ENCODE measurements at places on chromosomes 1 and 21.

DNA sequence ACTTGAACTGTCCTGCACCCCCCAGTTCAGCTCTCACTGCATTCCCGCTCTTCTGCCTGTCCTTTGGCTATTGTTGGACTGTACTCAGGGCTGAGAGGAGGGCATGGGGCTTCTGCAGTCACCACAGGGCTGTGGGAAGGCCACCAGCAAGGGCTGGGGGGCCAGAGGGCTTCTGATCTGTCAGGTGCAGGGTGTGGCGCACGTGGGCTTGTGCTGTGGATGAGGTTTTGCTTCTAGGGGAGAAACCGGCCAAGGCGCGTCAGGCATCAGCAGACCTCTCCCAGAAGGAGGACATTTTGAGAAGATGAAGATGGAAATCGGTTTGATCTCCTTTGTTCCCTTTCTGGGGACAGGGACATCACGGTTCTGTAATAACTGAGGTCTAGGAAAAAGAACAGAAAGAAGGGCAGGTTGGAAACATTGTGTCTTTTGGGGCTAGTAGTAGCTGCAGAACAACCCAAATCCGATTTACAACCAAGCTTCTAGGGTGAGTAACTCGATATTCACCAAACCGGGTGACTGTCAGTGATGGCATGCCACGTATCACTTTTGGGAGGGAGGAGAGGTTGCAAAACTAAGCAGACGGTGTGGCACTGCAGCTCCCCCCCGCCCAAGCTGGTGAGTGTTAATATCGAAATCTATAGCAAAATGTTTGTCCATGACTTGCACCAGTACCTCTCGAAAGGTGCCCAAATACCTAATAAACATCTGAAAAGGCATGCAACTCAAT lies 40.9 kb downstream of the AGPAT3 start:
- DNase-seq: no peak

- DNase-seq: no peak
These were observed 40.8 kb downstream of the RTCA start for GRCh38 chr1:100306735-100307313.

DNA sequence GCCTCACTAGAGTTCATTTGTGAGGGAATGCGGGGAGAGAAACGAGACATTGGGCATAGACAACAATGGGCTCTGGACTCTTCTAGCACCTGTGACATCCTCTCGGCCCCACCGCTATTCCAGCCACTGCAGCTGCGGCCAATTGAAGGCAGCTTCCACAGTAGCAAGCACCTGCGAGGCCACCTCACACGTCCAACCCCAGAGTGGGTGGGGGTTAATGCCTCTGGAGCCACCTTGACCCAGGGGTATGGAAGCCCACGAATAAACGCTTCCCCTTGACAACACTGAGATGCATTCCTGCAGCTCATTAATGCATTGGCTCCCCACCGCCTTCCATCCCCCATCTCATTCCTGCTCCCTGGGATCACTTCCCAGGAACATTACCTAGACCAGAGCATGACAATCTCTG lies 104.4 kb downstream of the GLIS1 start:
- no peak for DNase-seq

- no peak for DNase-seq
These were observed 1.8 kb downstream of the SWT1 start for GRCh38 chr1:185158800-185159199.

DNA sequence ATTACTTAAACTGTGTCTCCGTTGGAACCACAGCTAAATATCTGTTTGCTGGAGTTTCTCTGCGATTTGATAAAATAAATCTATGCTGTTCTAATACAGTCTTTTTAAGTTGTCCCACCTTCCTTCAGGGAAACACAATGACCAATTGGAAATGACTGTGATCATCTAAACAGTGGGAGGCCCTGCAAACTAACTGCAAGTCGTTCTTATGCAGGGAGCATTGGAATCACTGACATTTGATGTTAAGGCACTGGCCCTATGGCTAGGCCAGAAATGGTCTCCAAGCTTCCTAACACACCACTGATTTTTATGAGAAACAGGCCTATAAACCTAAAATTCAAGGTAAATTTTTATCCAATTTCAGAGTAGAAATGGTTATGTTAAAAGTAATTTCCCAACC lies 645.2 kb downstream of the LMO4 start:
- DNase-seq: no peak

DNA sequence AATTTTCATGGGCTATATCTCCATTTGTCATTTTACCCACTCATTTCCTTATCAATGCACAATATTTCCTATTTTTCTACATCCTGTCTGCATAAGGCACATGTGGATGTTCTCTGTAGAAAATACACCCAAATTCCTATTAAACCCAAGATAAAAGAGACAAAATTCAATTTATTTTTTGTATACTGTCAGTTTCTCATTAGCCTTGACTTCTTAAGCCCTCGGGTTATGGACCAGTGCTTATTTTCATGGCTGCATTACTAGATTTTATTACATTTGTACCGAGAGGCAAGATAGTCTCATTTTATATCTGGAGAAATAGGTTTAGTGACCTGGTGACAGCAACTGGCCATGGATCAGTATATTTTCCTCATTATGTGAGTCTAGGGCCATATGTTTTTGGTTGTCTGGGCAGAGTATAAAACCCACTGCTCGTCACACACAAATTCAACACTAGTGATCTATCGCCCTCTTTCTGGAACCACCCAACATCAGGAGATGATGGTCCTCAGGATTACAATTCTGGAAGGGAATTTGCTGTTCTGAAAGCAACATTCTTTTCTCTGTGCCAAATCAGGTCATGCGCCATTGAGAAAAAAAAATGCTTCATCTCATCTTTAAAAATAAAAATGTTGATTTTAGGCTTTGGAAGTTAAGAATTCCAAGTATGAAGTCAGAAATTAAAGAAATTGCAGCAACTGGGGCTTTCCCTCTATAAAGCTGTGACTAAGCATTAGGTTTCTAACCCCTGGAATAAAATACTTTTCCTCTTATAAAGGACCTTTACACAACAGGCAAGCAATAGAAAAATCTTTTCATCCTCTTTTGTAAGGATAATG lies 81.4 kb downstream of the ASTN1 start:
- DNase-seq: peak; percentile 88

DNA sequence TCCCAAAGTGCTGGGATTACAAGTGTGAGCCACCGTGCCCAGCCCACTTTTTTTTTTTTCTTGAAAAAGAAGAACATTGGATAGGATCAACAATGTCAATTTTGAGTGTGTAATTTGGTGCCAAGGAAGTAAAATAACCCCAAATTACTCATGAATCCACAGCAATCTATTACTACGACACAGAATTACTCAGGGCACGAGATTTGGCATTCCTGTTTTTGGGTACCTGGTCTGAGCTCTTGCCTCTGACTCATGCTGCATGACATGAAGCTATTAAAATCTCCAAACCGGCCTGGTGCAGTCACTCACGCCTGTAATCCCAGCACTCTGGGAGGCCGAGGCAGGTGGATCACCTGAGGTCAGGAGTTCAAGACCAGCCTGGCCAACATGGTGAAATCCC lies 10.4 kb downstream of the RNF19B start:
- DNase-seq: no peak

DNA sequence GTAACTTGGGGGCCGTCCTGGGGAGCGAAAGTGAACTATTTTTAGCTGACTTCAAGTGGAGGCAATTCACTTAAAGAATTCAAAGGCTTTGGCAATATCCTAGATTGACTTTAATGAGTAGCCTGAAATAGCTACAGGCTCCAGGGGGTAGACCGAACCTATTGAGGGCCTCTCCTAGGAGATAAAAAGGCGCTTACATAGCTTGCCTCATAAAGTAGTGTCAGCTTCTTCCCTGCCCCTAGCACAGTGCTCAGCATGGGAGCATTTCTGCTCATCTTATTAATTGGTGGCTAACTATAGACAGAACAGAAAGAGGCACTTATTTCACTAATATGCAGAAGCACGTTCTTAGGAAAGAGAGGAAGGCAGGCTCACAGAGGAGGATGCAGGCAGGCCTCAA lies 12.3 kb upstream of the CTNNBIP1 start:
- no peak for DNase-seq

GRCh38 chr1:25184001-25184762 lies 48.1 kb downstream of the SYF2 start:
- DNase-seq: no peak

DNA sequence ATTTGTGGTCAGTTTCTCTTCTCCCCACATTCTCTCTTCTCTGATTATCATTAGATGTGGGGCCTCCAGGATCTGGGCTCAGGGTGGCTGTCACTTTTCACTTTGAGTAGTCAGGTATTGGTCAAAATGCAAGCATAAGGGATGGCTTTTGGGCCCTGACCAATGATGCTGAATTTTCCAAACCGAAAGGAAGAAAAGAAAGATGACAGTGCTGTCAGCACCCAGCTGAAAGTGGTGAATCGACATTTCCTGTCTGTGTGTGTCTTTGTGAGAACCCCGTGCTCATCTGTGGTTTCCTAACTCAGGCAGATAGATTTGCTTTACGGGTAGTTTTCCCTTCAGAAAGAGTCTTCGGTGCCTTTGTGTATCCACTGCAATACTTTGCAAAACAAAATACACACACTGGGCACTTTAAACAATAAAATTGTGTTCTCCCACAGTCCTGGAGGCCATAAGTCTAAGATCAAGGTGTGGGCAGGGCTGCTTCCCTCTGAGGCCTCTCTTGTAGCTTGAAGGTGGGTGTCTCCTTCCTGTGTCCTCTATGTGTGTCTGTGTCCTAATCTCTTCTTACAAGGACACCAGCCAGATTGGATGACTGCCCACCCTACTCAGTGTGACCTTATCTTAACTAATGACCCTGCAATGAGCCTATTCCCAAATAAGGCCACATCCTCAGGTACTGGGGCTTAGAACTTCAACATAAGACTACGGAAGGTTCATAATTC lies 274.8 kb upstream of the AJAP1 start:
- peak; percentile 29 for DNase-seq

DNA sequence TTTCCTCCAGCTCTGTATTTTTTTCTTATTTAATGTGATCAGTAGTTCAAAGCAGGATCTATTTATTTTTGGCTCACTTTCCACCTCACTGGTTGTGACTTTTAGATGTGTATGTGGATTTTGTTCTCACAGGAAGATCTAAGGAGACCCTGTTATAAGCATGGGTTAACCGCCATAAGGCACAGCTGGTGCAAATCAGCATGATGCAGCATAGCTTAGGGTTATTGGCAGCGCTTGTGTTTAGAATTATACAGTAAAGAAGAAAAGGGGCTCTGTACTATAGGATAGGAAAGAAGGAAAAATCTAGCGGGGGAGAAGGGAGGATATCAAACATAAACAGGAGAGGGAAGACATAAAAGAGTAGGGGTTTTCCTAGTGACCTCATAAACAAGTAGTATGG lies 26.9 kb upstream of the RGL1 start:
- DNase-seq: peak; percentile 31

DNA sequence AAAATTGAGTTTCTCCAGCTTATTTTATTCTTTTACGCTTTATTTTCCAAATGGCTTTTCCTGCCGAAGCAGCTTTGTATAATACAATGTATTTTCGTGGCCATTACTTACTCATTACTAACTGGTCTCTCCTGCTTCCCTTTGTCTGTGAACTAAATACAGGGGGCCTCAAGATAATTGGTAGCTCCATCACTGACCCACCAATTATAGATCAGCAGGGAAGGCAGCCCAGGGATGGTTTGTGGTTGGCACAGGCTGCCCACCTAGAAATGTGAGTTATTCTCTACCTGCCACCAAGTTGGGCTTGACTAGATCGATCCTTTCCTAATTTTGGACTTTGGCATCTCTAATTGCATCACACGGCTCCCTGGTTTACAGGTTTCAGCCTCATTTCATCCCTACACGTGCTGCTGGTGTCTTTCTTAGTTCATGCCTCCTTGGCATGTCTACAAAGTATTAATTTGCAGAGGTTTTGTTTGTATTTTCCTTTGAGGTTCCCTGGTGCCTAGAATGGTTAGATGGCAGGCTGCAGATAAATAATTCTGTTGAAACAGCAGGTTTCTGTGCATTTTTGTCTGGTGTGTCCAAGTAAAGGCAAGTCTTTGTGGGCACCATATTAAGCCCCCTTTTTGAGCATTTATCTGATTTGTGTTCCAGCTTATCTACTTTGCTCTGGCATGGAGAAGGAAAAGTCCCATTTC lies 35.2 kb downstream of the PEX14 start:
- DNase-seq: no peak

- DNase-seq: no peak
These were observed 31.0 kb downstream of the SLC16A1 start for GRCh38 chr1:112925015-112925414.

- DNase-seq: no peak
These were observed 19.3 kb upstream of the ACTL8 start for GRCh38 chr1:17735793-17736192.

GRCh38 chr1:212545941-212546635 lies 62.5 kb upstream of the ATF3 start:
- peak; percentile 35 for DNase-seq

DNA sequence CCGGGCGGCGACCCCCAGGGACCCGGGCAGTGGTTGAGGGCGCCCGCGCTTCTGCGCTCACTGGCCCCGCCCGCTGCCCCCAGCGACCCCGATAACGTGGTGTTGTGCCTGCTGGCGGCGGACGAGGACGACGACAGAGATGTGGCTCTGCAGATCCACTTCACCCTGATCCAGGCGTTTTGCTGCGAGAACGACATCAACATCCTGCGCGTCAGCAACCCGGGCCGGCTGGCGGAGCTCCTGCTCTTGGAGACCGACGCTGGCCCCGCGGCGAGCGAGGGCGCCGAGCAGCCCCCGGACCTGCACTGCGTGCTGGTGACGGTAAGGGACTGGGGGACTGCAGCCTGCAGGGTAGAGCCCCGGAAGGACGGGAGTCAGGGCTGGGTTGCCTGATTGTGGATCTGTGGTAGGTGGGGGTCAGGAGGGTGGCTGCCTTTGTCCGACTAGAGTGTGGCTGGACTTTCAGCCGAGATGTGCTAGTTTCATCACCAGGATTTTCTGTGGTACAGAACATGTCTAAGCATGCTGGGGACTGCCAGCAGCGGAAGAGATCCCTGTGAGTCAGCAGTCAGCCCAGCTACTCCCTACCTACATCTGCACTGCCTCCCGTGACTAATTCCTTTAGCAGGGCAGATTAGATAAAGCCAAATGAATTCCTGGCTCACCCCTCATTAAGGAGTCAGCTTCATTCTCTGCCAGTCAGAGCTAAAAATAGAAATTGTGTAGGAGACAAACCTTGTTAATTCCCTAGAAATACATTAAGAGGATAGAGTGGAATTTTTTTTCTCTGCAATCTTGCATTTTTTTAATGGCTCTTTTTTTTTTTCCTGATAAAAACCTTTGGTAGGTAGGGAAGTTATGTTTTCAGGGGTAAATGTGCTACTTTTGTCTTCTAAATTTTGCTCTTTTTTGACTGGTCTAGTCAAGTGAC lies 1.5 kb downstream of the GADD45A start:
- peak; percentile 99 for DNase-seq

DNA sequence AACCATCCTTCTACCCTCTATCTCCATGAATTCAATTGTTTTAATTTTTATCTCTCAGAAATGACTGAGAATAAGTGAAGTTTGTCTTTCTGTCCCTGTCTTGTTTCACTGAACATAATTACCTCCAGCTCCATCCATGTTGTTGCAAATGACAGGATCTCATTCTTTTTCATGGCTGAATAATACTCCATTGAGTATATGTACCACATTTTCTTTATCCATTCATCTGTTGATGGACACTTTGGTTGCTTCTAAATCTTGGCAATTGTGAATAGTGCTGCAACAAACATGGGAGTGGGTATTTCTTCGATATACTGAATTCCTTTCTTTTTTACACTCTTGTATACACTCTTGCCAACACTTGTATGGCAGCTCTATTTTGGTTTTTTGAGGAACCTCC lies 72.8 kb upstream of the COX20 start:
- no peak for DNase-seq

- DNase-seq: no peak
These were observed 55.0 kb downstream of the CAMSAP2 start for GRCh38 chr1:200793677-200794076.

- DNase-seq: no peak
These were observed 151.9 kb upstream of the CTTNBP2NL start for GRCh38 chr1:112244131-112244530.

All from fibroblast of skin of abdomen (primary cell).